Large intestine (tissue), 12 donors: ENCODE measurements at places on chromosomes 4 and X.

- no peak for DNase-seq
These were observed 25.7 kb upstream of the CSF2RA start for GRCh38 chrX:1242891-1243402.

DNA sequence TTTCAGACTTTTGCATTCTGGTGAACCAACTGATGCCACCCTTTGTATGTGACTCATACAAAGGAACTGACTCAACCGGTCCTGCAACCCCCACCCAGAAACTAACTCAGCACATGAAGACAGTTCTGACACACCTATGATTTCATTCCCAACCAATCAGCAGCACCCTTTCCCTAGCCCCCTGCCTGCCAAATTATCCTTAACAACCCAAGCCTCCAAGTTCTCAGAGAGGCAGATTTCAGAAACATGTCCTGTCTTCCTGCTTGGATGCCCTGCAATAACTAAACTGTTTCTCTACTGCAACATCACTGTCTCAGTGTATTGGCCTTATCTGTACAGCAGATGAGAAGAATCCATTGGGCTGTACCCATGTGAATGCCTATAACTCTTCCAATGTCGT lies 284.7 kb downstream of the CAMK2D start:
- DNase-seq, result no peak

DNA sequence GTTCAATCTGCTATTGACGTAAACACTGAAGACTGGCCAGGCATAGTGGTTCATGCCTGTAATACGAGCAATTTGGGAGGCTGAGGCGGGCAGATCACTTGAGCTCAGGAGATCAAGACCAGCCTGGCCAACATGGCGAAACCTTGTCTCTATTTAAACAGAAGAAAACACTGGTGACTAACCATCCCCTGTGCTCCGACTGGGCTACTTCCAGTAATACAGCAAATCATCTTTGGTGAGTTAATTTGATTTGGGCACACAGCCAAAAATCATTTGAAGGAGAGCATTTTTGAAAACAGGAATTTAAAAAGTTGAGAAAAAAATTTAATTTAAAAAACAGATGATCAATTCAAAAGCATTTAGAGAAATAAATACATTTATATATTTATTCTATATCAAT lies 52.0 kb downstream of the SEC24D start:
- no peak for DNase-seq

- DNase-seq, result peak; percentile 61
These were observed 27.7 kb downstream of the CDKN2AIP start for GRCh38 chr4:183471946-183472708.

DNA sequence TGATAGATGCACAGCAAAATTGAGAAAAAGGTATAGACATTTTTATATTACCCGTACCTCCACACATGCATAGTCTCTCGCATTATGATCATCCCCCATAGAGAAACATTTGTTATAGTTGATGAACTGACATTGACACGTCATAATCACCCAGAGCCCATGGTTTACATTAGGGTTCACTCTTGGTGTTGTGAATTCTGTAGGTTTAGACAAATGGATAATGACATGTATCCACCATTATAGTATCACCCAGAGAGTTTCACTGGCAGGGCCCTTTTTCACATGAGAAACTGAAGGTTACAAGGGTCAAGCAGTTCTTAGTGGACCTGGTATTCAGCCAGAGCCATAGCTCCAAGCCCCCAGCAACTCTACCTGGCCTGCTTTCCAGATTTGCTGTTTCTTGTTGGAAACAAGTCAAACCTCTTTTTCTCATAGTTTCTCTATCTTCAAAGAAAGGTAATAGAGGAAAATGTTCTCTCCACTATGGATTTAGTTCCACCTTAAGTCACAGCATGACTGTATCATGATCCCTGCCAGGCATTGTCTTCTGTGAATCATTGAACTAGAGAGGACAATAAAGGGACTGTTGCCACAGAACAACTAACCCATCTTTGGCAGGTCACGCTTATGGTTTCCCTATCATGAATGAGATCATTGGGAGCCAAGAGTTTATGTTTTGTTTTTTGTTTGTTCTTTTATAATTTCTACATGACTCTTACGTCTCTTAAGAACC lies 64.0 kb downstream of the HHIP start:
- no peak for DNase-seq

DNA sequence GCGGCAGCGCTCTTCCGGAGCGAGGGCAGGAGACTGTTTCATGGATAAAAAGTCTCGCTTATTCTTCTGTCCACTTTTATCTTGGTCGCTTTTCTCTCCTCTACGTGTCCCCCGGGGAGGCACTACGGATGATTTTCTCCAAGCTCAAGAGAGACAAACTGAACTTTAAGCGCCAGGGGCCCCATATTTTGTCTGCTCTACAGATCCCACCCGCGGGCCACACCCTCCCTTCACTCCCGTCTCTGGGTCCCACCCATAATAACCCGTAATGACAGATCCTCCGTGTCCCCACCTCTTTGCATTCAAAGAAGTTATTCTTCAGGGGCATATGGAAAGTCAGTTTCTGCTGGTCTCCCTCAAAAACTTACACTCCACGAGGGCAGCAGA lies at the start of gene CORIN:
Gene CORIN (minus strand): TSS at position 160 of the 387 bp plus-strand sequence. CDS start 118 bp downstream, at position 42.
- DNase-seq, result peak; percentile 33

GRCh38 chrX:46953597-46953996 lies 41.4 kb downstream of the JADE3 start:
- peak; percentile 38 for DNase-seq

- DNase-seq, result no peak
These were observed 161.6 kb upstream of the GPC4 start for GRCh38 chrX:133576876-133577275.

GRCh38 chr4:71992571-71993312 lies 39.1 kb upstream of the NPFFR2 start:
- DNase-seq, result no peak

GRCh38 chrX:104488811-104489210 lies 77.2 kb upstream of the IL1RAPL2 start:
- no peak for DNase-seq

- DNase-seq, result peak; percentile 32
These were observed 36.9 kb upstream of the SYTL4 start for GRCh38 chrX:100768679-100769338.

GRCh38 chr4:184255871-184256642 lies 38.4 kb upstream of the ENPP6 start:
- no peak for DNase-seq

- DNase-seq, result no peak
These were observed 344.6 kb upstream of the SPOCK3 start for GRCh38 chr4:167578906-167579305.

GRCh38 chrX:2542826-2543521 lies 42.2 kb upstream of the DHRSX start:
- DNase-seq, result no peak

DNA sequence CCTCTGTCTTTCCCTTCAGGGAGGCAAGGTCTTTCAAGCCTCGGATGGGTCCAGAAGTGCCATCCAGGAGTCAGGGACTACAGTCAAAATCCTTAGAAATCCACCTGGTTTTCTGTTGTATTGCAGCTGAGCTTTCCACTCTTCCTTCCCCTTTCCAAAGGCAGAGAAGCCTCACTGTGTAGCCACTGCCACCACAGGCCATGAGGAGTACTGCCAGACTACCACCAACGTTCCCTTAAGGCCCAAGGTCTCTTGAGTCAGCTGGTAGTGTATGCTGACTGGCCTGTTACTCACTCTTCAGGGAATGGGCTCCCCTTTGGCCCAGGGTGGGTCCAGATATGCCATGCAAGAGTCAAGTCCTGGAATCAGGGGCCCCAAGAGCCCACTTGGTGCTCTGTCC lies 1454.1 kb downstream of the PCDH19 start:
- DNase-seq, result no peak

- DNase-seq, result no peak
These were observed 206.0 kb downstream of the DCTD start for GRCh38 chr4:182711211-182711610.

GRCh38 chrX:136063340-136064079 lies 78.3 kb downstream of the SLC9A6 start:
- no peak for DNase-seq

DNA sequence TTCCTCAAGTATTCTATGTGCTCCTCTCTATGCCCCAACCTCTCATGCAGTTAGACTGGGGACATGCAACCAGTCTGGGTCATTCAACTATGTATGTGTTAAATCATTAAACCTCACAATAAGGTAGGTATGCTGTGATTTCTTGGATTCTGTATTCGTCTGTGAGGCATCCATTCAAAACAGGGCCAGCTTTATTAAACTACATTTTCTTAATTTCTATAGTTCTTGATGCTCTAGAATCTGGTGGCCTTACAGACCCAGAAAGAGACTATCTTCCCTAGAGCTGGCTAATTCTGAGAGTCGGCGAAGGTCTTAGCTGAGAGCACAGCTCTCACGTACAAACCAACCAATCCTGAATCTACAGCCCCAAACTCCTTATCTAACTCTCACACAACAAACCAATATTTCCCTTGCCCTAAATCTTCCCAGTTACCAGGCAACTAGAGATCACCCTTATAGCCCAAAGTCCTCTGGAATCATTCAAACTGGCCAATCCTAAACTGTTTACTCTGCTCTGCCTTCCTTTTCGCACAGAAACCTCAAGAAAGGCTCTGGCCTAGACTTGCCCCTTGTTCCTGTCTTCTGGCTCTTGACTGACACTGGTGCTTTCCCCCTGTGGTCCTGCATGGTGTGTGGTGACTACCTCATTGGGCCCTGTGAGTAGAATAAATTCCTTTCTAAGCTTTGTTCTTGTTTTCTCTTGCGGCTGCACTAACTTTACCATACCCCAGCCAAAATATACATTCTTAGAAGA lies 203.5 kb upstream of the TET2 start:
- DNase-seq, result peak; percentile 5

DNA sequence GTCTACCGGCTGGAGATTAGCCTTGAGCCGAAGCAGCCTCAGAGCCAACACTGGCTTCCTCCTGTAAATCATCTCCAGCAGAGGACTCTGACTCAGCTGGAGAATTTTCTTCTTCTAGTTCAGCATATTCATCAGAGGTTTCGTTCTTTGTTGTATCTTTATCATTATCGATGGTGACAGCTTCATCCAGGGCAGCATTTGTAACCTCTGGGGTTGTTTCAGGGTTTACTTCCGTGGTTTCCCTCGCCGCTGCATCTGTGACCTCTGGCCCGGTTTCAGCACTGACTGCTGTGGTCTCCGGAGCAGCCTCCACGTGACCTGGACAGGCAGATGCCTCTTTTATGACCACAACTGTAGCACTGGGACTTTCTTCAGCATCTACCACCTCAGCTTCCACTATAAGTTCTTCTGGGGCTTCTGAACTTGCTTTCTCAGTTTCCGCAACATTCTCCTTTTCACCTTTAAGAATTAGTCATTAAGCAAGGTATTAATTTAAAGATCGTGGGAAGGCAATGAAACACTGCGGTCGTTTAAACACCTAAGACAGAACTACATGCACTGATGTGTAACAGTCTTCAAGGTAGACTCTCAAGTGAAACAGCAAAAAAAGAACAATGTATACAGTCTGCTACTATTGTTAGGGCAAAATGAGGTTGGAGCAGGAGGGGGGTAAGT lies 13.3 kb downstream of the MGARP start:
- peak; percentile 83 for DNase-seq

- DNase-seq, result no peak
These were observed 16.5 kb upstream of the SLC25A43 start for GRCh38 chrX:119382606-119383005.

GRCh38 chrX:21487832-21488231 lies 113.6 kb downstream of the CNKSR2 start:
- DNase-seq, result no peak

DNA sequence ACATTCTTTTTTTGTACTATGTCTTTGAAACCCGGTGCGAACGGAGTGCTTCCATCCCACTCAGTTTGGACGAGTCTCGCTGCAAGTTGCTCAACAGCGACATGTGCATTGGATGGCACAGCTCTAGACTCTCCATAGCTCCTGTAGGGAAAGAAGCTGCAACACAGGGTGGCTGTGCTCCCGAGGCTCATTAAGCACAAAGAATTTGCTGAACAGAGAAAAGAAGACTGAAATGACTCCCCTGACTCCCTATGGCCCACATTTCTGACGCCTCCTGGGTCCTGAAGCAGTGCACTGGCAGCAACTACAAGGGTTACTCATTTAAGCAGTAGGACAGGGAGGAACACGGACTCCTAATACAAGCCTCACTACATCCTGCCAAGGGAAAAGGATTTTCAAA lies 127.4 kb downstream of the SH3RF1 start:
- DNase-seq, result no peak

DNA sequence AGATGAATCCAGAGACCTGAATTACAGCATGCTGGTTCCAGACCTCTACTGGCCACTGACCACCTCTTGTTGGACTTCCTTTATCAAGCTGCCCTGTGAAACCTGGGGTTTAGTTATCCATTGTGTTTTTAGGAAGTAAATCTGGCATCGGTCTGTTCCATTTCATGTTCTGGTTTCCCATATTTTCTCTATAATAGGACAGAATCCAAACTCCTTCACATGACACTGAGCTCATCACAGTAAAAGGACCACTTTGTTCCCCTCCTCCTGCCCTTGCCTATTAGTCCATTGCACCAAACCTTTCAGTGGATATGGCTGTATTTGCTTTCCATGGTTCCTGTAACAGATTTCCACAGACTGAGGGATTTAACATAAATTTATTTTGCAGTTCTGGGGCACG lies 4.0 kb downstream of the MFAP3L start:
- no peak for DNase-seq

GRCh38 chr4:15238720-15239119 lies 189.1 kb upstream of the C1QTNF7 start:
- no peak for DNase-seq

- no peak for DNase-seq
These were observed 10.9 kb downstream of the NAT8L start for GRCh38 chr4:2069986-2070385.

GRCh38 chrX:150696866-150697265 lies 3.7 kb downstream of the MTMR1 start:
- DNase-seq, result no peak

- DNase-seq, result no peak
These were observed 89.7 kb downstream of the BCOR start for GRCh38 chrX:40007756-40008705.

DNA sequence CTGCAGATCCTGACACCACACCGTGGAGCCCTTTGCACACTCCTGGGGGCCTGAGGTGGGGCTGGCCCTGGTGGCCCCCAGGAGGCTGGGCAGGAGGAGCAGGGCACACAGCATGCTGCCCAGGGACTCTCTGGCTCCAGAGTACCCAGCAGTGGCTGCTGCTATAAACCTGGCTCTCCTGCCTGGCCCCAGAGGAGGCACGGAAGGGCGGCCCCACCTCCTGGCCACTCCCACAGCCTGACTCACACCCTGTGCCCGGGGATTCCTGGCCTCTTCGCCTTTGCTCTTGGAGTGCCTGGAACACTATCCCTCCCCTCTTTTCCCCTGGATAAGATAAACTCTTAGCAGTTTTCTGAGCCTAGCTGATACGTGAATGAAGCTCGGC lies at the start of gene PSAPL1:
Gene PSAPL1 (minus strand): TSS at position 165 of the 385 bp plus-strand sequence. CDS start 51 bp downstream, at position 114.
- peak; percentile 89 for DNase-seq

DNA sequence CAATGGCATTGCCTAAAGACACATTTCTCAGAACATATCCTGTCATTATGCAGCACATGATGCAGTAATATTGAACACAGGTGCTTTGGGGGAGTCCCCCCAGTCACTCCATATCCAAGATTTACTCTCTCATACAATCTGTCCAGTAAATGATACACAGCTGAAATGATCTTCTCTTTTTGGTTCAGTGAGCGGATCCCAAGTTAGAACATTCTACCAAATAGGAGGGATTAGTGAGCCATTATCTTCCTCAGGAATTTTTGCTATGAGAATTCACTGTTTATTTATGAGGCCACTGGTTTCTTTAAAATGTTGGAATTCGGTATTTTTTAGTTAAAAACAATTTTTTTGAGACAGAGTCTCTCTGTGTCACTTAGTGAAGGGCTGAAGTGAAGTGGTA lies 96.5 kb downstream of the TRAPPC11 start:
- no peak for DNase-seq
